Stimulated activated CD4-positive, alpha-beta T cell treated with anti-CD3 and anti-CD28 coated beads, TNF-alpha, amount 100 ng/mL, for 48 hours (primary cell): ENCODE measurements at places on chromosomes 7 and 10.

- DNase-seq = no peak
Observed at GRCh38 chr10:101295261-101295660, 58.7 kb upstream of the BTRC start.

GRCh38 chr7:69768986-69769595 lies 170.8 kb downstream of the AUTS2 start:
- DNase-seq = no peak

- no peak for DNase-seq
Observed at GRCh38 chr10:86264481-86265231, 101.9 kb downstream of the GRID1 start.

- no peak for DNase-seq
Observed at GRCh38 chr10:111440501-111440900, 363.7 kb downstream of the ADRA2A start.

DNA sequence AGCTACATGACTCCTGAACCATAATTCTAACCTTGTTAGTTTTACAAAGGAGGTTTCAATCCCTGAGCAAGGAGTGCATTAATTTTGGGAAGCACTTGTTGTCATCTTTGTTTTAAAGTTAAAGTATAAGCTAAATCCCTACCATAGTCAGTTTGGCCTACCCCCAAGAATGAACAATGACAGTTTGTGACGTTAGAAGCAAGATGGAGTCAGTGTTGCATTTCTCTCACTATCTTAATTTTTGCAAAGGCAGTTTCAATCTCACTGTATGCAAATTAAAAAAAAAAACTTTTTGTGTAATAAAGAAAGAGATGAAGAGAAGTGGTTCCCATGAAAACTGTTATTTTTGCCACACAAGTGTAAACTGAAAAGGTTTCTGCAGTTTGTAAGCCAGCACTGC lies 50.7 kb upstream of the PIK3AP1 start:
- no peak for DNase-seq

DNA sequence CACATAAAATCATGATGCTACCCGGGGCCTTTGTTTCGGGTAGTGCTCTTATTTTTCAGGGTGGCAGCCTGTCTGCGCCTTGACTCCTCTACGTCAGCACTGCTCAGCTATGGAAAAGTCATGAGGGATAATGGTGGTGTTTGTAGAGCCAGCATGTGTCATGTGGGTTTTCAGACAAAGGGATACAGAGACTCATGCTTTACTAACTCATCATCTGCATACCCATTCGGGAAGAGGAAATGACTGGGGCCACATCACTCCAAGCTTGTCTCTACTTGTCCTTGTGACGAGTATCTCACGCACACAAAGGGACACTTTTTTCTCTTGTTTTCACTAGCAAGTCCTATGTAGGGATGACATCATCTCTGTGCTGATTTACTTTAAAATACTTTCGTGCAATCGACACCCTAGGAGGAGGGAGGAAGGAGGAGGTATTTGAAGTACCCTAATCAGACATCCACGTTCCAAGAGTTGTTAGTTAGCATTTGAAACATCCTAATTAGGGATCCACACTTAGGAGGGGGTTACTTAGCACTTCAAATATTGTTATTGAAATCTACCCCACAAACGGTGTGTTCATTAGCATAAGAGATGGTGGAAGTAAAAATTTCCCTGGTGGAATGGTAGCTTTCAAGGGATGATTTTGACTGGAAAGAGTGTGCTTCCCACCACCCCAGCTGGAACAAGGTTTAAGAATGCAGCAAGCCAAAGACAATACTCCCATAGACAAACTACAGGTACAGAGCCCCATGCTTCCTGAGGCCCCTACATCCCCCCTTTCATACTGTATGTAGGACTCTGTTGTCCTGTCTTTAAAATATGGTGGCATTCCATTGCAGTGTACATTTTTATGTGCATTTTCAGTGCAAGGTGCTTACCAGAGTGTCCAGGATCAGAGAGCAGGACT lies 52.0 kb downstream of the THNSL1 start:
- DNase-seq = no peak

DNA sequence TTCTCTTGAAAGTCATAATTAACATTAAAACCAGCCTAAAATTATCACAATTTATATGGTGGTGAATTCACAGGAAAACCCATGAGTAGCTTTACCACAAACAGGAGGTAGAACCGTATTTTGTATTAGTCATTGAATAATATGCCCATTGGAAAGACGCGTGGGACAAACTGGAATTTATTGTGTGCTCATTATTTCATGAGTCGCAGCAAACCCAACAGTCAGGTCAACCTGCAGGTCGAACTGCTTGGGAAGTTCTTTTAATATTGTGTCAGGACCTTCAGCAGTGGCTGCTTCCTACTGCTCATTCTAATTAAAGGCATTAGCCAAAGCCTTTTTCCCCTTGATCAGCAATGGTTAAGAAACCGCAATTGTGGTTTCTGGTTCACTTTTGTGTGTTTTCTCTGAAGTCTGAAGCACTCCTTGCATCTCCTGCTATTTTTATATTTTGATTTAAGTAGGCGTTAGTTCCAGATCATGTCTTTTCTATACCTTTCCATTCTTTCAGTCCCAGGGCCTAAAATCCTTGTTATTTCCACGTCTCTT lies 100.1 kb downstream of the RAB11FIP2 start:
- DNase-seq = no peak

DNA sequence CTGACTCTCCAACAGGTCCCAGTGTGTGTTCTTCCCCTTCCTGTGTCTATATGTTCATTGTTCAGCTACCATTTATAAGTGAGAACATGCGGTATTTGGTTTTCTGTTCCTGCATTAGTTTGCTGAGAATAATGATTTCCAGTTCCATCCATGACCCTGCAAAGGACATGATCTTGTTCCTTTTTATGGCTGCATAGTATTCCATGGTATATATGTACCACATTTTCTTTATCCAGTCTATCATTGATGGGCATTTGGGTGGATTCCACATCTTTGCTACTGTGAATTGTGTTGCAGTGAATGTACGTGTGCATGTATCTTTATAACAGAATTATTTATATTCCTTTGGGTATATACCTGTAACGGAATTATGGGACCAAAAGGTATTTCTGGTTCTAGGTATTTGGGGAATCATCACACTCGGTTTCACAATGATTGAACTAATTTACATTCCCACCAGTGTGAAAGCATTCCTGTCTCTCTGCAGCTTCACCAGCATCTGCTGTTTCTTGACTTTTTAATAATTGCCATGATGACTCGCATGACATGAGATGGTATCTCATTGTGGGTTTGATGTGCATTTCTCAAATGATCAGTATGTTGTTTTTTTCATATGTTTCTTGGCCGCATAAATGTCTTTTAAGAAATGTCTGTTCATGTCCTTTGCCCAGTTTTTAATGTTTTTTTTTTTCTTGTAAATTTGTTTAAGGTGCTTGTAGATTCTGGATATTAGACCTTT lies 60.2 kb downstream of the LSMEM1 start:
- no peak for DNase-seq

DNA sequence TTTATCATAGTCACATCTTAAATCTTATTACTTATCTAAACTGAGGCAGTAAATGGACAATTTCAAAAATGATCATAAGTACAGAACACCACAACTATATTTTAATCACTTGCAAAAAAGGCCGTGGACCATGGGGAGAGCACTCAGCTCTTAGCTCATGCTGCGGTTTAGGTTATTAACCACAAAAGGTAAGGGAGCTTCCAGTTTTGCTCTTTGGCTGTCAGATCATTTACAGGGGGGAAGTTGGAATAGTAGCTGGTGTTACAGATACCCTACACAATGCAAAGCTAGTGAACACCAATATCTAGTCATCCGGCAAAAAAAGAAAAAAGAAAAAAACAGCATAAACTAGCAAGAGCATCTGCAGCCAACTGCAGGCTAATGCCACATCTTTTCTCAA lies 147.0 kb downstream of the BBS9 start:
- DNase-seq = no peak

- DNase-seq = no peak
Observed at GRCh38 chr7:84510505-84510904, 315.9 kb upstream of the SEMA3A start.

DNA sequence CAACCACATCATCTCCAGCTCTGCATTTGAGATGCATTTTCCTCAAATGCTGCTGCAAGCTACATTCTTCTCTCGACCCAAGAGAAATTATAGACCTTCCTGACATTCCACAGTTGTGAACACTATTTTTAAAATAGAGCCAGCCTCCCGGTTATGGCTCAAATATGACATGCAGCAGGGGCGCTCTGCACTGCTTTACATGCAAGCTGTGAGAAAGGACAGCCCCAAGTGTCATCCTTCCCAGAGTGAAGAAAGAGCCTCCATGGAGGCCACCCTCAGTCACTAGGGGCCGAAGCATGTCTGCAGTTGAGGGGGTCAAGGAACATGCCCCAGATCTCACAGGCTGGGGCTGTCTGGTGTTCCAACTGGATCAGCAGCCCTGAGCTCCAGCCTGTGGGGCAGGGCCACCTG lies 63.9 kb upstream of the CHST15 start:
- no peak for DNase-seq

- no peak for DNase-seq
Observed at GRCh38 chr10:36465604-36466379, 659.6 kb upstream of the ANKRD30A start.

DNA sequence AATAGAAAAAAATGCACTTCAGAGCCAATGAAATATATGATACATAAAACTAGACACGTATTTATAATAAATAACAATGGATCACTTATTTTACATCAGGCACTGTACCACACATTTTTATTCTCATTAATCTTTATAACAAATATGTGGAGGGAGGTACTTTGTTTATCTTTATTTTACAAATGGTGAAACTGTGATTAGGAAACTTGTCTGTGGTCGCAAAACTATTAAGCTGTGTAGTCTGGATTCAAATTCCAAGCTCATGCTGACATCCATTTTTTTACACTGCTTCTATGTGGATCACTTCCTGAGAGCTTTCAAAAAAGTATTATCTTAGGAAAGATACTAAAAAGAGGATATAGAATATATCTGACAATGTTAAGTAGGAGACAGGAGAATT lies 978.6 kb downstream of the SORCS1 start:
- DNase-seq = no peak

DNA sequence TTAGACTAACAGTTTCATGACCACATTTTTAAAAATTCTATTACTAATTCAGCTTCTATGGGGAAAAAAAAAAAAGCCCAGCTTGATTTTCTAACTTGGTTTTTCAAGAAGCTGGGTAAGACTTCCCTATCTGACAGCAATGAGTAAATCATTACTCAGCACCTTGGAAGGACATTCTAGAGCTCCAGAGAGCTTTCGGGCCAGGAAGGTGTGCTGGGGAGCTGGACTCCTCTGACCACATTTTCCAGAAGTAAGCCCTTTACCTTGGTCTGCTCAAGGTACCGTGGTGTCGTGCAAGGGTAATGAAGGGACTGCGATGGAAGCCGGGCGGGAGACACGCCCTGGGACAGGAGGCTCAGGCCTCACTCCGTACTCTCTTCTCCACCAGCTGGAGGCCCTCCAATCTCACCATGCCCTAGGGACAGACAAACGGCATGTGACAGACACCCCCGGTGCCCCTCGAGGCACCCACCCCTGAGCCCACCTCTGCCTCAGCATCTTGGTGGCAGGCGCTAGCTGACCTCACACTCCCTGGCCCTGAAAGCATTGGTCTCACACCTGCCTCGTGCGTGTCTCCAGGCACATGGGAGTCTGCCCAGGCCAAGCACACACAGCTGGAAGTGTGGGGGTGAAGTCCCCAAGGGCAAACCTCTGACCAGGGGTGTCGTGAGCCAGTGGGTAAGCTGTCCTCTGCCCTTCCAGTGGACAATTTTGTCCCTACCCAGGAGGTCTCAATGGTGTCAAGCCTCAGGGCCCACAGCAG lies 152.1 kb downstream of the OAT start:
- DNase-seq = no peak
